ENCODE measurements at places on chromosomes 5 and 9.

DNA sequence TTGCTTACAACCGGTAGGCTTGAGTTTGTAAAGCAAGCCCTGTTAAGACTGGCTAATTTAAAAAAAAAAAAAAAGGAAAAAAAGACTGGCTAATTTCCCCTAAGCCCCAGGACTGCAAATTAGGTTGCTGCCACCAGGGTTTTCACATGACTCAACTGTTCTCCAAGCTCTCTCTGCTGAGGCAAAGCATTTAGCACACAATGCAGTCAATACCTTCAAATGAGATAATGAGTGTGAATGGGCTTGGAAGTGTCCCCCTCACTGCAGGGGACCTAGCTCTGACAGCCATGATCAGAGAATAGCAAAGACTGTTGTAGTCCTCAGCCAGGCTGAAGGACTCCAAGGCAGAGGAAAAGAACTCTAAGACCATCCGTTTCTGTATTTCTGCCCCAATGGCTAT lies 42.8 kb upstream of the ZSWIM6 start:
- DNase-seq, result no peak

GRCh38 chr9:14824481-14824880 lies 85.7 kb downstream of the FREM1 start:
- DNase-seq, result no peak

- no peak for DNase-seq
These were observed 1.3 kb downstream of the FBXL7 start for GRCh38 chr5:15501091-15501791.

GRCh38 chr5:84092738-84093137 lies 291.9 kb downstream of the EDIL3 start:
- no peak for DNase-seq

DNA sequence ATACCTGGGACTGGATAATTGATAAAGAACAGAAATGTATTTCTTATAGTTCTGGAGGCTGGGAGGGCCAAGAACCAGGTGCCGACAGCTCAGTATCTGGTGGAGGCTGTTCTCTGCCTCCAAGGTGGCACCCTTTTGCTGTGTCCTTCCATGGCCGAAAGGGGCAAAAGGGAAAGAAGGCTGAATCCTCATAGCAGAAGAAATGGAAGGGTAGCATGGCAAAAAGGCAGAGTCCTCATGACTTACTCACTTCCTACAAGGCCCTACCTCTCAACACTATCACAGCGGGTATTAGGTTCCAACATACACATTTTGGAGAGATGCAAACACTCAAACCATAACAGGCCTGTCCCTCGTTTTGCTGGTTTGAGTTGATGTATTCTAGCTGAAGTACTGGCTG lies 25.1 kb upstream of the MED10 start:
- DNase-seq, result no peak

DNA sequence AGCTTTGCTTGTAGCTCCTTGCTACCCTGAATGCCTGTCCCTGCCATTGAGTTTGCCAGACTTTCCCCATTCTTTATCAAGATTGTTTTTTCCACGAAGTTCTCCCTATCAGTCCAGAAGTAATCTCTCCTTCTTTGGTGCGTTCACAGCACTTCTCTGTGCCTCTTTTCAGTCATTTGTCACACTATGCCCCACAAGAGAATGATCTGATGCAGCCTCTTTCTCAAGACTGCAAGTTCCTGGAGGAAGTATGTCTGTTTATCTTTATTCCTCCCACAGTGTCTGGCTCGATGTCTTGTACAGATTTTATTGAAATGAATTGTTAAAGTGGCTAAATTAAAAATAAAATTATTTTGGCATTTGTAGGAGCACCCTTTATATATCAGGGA lies 99.3 kb downstream of the CCDC192 start:
- DNase-seq, result no peak

GRCh38 chr9:85007748-85008147 lies 338.2 kb downstream of the NTRK2 start:
- DNase-seq, result no peak

DNA sequence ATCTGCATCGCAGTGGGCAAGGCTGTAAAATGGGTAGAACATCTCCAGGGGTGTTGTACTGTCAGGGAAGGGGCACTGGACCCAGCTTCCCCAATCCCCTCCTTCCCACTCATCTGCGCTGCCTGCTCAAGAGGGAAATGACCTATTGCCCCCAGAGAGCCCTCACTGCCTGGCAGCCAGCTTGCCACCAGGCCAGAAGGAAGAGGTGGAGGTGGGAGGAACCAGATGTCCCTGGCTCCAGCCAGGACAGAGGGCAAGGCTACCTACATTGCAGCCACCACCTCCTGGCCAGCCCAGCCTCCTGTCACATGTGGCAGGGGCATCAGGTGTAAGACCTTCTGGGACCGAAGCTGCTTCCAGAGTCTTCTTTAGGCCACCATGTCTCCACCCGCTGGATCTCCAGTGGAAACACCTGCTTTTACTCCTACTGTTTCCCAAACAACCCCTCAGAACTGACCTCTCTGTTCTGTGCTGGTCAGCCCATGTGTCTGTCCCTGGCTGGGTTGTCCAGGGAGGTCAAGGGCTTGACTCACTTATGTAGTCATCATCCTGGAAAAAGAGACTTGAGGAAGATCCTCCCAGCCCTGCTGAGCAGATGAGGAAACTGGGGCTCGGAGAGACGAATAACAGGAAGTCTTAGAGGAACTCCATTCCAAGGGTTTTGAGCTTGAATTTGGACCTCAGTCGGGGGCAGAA lies 42.3 kb downstream of the JADE2 start:
- no peak for DNase-seq

- DNase-seq, result no peak
These were observed 8.0 kb upstream of the TLR4 start for GRCh38 chr9:117696154-117696553.

DNA sequence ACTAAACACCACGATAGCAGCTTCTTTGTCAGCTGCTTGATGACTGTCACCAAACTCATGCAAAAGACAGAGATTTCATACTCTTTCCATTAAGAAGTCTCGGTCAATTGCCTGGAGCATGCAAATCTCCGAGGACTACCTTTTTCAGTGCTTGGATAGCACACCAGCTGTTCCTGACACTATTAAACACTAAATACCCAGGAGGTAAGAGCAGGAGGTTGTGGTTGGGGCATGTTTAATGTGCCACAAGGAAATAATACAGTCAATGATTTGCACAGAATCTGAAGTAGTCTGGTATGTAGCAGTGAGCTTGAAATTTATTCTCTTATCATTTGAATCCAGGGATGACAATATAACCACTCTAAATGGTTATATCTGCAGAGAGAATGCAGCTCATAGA lies 996.2 kb downstream of the CDH12 start:
- DNase-seq, result no peak

- DNase-seq, result no peak
These were observed 4.7 kb downstream of the PFDN1 start for GRCh38 chr5:140298183-140298601.

GRCh38 chr9:81893929-81894328 lies 34.3 kb upstream of the SPATA31D4 start:
- no peak for DNase-seq

DNA sequence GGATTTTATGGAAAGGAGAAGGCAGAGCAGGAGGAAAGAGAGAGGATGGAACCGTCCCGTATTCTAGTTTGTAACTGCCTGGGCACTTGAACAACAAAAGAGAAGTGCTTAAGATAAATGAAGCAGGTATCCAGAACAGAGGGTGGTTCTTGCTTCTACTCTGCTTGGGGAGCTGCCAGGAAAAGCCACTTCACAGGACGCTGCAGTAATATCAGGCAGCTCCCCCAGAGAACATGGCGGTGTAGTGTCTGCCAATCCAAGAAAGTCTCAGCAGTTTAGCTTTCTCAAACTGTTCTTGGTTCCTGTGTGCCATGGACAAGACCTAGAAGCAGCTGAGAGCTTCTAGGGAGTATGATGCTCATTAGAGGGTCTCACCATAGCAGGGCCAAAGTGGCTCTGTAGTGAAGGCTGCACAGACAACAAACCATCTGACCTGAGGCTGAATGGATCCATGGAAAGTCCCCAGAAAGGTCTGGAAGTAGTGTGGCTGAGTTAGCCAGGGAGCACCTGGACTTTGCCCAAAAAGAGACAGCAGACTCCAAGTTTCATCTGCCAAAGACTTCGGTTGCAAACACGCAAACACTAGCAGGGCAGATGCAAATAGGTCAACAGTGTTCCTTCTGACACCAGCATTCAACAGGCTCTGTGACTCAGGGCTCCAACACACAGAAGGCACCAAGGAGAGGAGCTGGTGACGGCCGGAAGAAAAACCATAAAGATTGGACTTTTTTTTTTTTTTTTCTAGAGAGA lies 72.2 kb upstream of the TNFSF8 start:
- DNase-seq, result no peak

- no peak for DNase-seq
These were observed 975 bp downstream of the RASGEF1C start for GRCh38 chr5:180208038-180208434.

- DNase-seq, result no peak
These were observed 18.1 kb downstream of the TNC start for GRCh38 chr9:115099901-115100300.

All from NCI-H748 treated with DMSO at 0.1 percent for 48 hours (cell line).